ENCODE measurements at places on chromosomes 16 and 17.

DNA sequence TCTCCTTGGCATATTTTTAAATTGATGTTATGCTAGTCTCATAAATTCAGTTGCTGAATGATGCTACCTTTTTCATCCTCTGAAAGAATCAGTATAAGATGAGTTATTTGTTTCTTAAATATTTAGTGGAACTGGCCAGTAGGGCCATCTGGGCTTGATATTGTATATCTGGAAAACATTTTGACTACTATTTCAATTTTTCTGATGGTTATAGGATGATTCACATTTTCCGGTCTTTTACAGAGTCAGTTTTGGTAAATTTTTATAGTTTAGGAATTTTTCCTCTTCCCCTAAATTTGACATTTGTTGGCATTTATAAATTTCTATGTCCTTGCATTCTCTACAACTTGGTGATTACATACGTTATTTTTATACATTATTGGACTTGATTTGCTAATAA lies 296.3 kb upstream of the AXIN2 start:
- DNase-seq: no peak

GRCh38 chr16:11418506-11418905 lies 73.2 kb downstream of the RMI2 start:
- no peak for DNase-seq

GRCh38 chr17:4539025-4539424 lies 16.2 kb downstream of the MYBBP1A start:
- no peak for DNase-seq

- DNase-seq: no peak
Observed at GRCh38 chr17:67718325-67718941, 697 bp downstream of the NOL11 start.

- no peak for DNase-seq
Observed at GRCh38 chr16:84314814-84315213, 20.1 kb downstream of the WFDC1 start.

DNA sequence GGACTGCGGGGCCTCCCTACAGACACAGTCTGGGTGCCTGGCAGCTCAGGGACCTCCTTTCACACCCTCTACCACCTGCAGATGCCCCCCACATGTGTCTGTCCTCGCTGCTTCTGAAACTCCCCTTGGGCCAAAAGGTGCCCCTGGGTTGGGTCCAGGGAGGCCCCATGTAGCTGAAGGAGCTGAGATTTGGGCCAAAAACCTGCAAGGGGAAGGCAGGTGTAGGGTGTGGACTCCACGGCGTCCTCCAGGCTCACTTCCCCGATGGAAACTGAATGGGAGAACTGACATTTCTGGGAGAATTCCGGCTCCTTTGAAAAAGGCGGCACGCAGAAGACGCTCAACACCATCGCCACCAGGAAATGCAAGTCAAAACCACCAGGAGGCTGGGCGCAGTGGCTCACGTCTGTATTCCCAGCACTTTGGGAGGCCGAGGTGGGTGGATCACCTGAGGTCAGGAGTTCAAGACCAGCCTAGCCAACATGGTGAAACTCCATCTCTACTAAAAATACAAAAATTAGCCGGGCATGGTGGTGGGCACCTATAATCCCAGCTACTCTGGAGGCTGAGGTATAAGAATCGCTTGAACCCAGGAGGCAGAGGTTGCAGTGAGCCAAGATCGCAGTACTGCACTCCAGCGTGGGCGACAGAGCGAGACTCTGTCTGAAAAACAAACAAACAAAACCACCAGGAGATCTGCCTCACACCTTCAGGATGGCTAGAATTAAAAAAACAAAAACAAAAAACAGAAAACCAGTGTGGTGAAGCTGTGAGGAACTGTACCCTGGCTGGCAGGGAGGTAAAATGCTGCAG lies 13.2 kb upstream of the BAIAP2 start:
- DNase-seq: no peak
